ENCODE measurements at places on chromosomes 12 and 14.

GRCh38 chr14:74142523-74142922, 57.8 kb downstream of the LIN52 start:
- DNase-seq: no peak

DNA sequence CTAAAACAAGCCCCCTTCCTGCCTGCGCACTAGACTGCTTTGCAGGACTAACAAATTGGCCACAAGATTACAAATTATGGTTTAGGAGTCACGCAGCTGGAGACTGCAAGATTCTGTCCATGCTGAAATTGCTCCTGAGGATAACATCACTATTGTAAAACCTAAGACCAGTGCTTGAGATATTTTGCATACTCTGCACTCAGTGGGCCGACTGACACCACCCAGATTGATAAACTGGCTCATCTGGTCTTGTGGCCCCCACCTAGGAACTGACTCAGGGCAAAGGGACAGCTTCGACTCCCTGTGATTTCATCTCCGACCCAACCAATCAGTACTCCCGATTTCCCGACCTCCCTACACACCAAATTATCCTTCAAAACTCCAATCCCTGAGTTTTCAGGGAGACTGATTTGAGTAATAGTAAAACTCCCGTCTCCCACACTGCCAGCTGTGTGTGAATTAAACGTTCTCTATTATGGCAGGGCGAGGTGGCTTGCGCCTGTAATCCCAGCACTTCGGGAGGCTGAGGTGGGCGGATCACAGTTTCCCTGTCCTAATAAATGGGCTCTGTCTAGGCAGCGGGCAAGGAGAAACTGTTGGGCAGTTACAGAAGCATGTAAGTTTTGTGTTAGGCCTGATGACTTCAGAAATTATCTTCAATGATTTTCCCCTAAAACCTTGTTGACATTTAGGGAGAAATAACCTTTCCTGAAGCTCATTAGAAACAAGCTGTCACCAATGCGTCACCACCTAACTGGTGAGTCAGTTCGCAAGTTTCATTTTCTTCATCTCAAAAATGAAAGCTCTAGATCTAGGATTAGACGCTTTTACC, 5.3 kb upstream of the UBC start:
- DNase-seq: no peak

DNA sequence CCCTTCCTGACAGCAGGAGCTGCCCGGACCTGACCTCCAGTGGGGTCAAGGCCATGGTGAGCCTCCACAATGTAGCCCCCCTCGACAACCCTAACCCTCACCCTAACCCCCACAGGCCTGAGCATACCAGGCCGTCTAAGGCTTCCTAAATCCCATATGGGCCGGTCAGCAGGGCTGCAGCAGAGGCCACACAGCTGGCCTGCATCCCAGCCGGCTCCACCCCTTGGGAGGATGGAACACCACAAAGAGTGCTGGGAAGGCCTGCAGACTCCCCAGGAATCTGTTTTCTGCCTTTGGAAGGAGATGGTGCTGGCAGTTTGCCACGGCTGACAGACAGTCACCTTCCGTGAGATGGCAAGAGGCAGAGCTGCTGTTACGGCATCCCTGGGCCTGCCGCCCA, 2.8 kb downstream of the TMEM179 start:
- DNase-seq: no peak

DNA sequence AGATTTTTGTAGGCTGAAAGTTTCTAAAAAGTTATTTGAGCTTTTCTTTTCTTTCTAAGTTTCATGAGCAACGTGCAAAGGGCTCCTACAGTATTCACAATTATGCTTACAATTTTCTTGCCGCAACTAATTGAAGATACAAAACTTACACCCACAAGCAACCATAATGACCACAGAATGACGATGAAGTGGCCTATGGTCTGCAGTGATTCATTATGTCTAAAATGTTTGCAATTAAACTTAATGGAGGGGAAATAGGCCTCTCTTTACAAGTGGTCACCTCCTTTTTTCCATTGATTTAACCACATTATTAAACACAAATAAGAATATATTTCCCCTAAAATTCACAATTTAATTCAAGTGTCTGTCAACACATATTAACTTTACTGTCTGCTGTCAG, 732.6 kb upstream of the FLRT2 start:
- DNase-seq: no peak

GRCh38 chr12:120713861-120714482, 3.7 kb downstream of the UNC119B start:
- no peak for DNase-seq

GRCh38 chr12:65660836-65661235, 163.4 kb upstream of the HMGA2 start:
- no peak for DNase-seq

- no peak for DNase-seq
Measured at GRCh38 chr12:62900686-62901272, 34.2 kb downstream of the PPM1H start.

Measured in esophagus squamous epithelium (tissue), 5 donors.